Stimulated activated CD8-positive, alpha-beta memory T cell treated with anti-CD3 and anti-CD28 coated beads, Interleukin-7, amount 100 ng/mL, for 1 hour (primary cell): ENCODE measurements at places on chromosomes 1 and 21.

DNA sequence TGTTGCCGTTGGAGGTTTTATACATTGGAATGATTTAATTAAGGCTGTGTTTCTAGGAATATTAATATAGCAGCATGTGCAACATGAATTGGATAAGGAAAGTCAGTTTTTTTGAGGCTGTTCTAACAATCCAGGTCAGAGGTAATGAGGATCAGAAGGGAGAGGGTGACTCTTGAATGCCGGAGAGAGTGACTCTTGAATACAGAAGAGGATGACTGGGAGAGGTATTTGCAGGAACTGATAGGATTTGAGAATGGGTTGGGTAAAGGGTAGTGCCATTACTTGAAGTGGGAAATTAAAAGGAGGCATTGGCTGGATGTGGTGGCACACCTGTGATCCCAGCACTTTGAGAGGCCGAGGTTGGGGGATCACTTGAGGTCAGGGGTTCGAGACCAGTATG is 55.6 kb upstream of the MACF1 start:
- no peak for DNase-seq

GRCh38 chr21:45241357-45241756 is 46.3 kb downstream of the POFUT2 start:
- DNase-seq, result no peak

GRCh38 chr1:64745181-64745985 is 508 bp downstream of the RAVER2 start:
- no peak for DNase-seq

- no peak for DNase-seq
These were observed 7.1 kb upstream of the PEF1 start for GRCh38 chr1:31651766-31652165.

GRCh38 chr1:226419284-226420029 is 11.6 kb upstream of the PARP1 start:
- no peak for DNase-seq

DNA sequence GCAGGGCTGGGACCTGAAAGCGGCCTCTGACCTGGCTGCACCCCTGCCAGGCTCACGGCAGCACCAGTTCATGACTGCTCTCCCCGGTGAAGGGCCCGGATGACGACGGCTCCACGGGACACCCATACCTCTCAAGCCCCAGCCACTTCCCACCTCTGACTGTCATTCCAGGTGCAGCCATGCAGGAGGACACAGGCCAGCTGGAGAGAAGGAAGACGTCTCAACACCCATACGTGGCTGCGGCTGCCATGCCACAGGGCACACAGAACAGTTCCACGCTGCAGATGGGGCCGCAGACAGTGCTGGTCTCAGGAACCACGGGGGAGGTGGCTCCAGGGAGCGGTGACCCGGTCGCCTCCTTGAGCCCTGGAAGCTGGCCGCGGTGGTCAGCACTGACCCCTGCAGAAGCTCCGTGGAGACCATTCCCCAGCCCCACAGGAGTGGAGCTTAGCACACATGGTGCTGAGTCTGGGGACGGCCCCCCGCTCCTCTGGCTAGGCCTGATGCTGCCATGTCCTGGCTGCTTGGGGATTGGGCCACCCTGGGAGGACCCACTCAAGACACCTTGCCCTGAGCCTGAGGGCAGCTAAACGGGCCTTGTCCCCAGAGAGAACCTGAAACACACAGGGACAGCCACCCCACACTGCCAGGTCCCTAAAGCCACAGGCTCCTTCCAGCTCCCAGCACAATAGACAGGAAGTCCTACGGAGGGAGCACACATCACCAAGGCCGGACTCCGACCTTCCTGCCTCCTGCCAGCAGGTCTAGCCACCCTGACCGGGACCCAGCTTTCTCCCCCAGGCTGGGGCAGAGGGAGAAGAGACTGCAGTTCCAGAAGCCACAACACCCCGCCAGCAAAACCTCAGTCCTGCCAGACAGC is 8.6 kb downstream of the WNT9A start:
- no peak for DNase-seq
